ENCODE measurements at places on chromosomes 16 and 17. TPM values are rescaled to one million over a fixed set of nuclear protein-coding genes. Genes with fewer than 3 reads are reported as not detected.

- DNase-seq: no peak
These were observed 554 bp downstream of the MTSS2 start for GRCh38 chr16:70685061-70685937.

OR1F1 gene
- polyA plus RNA-seq: not detected

DNA sequence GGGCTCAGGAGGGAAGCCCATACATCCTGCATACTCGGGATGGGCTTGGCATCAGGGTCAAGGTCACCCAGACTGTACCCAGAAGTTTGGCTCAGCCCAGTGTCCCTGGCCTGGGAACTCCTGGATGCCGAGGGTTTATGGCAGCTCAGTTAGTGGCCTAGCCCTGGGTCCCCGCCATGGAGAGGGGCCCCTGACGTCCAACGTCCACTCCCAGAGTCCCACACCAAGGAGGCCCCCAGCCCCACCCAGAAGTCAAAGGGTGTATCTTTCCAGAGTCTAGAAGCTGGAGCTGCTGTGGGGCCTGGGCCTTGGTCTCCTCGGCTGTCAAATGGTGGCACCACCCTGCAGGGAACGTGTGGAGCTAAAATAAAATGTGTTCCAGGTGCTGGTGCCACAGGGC, 76.4 kb downstream of the SREBF1 start:
- DNase-seq: no peak

GDPD1 gene
- 12.5 TPM for polyA plus RNA-seq

- no peak for DNase-seq
These were observed 274.4 kb upstream of the TOM1L1 start for GRCh38 chr17:54626146-54626703.

DNA sequence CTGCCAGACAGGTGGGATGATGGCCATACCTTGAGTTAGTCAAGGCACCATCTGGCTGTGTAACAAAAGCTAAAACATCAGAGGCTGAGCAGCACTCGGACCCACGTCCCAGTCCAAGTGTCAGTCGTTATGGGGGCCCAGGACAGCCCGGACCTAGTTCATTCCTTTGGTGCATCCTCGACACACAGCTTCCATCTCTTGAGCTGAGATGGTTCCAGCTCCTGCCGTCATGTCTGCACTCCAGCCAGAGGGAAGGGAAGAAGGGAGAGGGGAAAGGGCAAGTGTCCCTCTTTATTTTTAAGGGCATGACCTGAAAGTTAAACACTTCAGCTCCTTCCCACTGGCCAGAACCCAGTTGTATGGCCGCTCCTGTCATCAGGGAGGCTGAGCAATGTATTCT, 218.0 kb downstream of the SEC14L1 start:
- DNase-seq: no peak

GRCh38 chr17:20032636-20033035, 23.5 kb downstream of the SPECC1 start:
- no peak for DNase-seq

DNA sequence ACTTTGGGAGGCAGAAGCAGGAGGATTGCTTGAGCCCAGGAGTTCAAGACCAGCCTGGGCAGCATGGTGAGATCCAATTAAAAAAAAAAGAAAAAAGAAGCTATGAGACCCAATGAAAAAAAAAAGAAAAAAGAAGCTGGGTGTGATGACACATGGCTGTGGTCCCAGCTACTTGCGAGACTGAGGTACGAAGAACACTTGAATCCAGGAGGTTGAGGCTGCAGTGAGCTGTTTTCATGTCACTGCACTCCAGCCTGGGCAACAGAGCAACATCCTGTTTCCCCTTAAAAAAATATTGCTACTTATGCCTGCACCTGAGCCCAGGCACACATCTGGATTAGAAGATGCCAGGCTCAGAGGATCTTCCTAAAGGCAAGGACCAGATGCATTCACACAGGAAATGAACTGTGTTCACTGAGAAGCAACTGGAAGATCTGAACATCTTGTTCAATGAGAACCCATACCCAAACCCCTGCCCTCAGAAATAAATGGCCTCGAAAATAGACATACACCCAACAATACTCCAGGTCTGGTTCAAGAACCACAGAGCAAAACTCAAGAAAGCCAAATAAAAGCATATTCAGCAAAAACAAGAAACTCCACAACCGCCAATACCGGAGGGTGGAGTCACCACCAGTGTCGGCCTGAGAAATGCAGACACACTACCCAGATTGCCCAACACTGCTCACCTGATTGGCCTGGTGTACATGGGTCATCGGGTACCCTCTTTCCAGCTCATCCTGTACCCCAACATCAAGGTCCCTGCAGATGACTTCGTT, 4.4 kb downstream of the RNF135 start:
- DNase-seq: no peak

GRCh38 chr17:38608648-38609047, 2.9 kb upstream of the SRCIN1 start:
- no peak for DNase-seq

C16orf54 gene
- 0.32 TPM for polyA plus RNA-seq
